ENCODE measurements at places on chromosomes 13 and 19.

DNA sequence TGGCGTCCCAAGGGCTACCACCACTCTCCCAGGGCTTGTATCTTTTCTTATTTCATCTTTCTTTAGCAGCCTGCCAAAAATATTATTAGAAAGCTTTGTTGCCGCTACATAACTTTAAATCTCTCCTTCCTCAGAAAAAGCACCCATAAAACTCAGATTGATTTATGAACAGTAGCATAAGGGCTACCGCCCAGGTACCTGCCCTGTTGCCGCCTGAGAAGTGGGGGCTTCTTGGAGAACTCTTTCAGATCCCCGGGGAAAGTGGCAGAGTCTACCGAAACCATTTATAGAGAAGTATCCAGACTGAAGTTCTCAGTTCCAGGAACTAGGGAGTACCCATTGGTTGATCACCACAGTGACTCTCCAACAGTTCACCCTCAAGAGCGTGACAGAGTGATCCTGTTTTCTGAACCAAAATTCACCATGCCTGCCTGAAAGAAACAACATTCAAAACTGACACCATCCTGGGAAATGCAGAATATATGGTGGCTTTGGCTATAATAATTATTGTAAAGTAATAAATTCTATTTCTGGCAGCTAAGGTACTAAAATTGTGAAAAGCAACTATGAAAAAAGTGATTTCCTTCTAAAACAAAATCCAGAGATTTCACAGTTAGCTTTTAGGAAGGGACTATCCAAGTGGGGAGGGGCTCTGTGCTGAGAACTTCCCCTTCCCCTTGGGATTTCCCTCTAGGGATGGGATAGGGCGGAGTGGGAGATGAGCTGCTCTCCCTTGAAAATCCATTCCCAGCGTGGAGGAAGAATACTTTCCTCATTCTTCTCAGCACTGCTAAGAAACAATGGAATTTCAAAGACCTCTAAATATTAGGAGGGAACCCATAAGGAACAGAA, 877 bp upstream of the N4BP2L1 start:
- DNase-seq, result peak; percentile 86

GRCh38 chr19:13082192-13083007, 20.3 kb downstream of the LYL1 start:
- no peak for DNase-seq

DNA sequence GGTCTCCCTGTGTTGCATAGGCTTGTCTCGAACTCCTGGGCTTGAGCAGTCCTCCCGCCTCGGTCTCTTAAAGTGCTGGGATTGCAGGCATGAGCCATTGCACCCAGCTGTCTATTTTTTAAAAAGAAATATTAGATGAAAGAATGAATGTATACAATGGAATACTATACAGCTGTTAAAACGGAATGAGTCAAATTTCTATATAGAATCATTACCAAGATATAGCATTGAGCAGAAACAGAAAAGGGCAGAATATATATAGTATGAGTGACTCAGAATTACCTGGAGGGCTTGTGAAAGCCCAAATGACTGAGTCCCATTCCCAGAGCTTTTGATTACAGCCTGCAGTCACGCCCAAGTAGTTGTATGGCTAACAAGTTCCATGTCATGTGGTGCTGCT, 4.4 kb downstream of the DACT3 start:
- DNase-seq, result no peak

DNA sequence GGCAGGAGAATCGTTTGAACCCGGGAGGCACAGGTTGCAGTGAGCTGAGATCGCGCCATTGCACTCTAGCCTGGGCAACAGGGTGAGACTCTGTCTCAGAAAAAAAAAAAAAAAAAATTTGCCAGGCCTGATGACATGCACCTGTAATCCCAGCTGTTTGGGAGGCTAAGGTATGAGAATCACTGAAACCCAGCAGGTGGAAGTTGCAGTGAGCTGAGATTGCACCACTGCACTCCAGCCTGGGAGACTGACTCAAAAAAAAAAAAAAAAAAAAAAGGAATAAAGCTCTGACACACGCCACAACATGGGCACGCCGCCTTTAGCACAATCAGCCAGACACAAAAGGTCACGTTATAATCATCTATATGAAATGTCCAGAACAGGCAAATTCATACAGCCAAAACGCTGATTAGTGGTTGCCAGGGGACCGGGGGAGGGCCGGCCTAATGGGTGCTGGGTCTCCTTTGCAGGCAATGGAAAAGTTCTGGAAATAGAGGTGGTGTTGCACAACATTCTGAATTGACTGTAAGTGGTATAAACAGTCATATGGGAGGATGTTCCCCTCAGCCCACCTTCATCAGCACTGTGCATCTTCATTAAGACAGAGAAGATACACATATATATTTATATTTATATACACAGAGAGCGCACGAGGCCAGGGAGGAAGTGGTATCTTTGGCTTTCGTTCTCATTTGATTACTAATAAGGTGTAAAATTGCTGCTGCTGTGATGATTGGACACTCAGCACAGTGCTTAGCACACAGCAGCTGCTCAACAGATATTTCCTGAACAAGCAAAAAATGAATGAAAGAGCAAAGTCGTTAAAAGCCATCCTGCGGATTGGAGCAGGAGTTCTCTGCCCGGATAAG, 3.8 kb downstream of the HSPBP1 start:
- no peak for DNase-seq

- peak; percentile 12 for DNase-seq
These were observed 475 bp downstream of the KLF12 start for GRCh38 chr13:74133657-74134201.

DNA sequence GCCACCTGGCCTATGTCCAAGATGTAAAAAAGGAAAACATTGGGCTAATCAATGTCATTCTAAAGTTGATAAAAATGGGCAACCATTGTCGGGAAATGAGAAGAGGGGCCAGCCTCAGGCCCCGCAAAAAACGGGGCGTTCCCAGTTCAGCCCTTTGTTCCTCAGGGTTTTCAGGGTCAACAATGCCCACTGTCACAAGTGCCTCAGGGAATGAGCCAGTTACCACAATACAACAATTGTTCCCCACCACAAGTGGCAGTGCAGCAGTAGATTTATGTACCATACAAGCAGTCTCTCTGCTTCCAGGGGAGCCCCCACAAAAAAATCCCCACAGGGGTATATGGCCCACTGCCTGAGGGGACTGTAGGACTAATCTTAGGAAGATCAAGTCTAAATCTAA, 112.5 kb downstream of the ZNF486 start:
- DNase-seq, result no peak

DNA sequence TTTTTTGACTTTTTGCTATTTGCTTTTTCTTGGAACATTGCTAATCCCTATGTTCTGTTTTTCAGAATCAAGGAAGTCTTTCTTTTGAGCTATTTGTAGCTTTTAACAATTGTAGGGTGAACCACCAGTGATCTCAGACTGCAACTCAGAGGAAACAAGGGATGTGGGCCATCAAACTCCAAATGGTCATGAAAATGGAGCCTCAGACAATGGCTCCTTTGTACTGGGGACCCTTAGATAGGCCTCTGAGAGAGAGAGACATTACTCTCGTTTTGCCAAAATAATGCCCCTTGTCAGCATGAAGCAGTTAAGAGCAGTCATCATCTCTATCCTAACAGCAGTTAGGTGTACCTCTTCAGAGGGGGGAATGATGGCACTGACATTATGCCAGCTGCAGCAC, 56.4 kb upstream of the GJB6 start:
- no peak for DNase-seq

GRCh38 chr13:79194727-79195126, 211.3 kb downstream of the RBM26 start:
- DNase-seq, result no peak

GRCh38 chr19:45767410-45767880, 1.6 kb downstream of the SIX5 start:
- no peak for DNase-seq

DNA sequence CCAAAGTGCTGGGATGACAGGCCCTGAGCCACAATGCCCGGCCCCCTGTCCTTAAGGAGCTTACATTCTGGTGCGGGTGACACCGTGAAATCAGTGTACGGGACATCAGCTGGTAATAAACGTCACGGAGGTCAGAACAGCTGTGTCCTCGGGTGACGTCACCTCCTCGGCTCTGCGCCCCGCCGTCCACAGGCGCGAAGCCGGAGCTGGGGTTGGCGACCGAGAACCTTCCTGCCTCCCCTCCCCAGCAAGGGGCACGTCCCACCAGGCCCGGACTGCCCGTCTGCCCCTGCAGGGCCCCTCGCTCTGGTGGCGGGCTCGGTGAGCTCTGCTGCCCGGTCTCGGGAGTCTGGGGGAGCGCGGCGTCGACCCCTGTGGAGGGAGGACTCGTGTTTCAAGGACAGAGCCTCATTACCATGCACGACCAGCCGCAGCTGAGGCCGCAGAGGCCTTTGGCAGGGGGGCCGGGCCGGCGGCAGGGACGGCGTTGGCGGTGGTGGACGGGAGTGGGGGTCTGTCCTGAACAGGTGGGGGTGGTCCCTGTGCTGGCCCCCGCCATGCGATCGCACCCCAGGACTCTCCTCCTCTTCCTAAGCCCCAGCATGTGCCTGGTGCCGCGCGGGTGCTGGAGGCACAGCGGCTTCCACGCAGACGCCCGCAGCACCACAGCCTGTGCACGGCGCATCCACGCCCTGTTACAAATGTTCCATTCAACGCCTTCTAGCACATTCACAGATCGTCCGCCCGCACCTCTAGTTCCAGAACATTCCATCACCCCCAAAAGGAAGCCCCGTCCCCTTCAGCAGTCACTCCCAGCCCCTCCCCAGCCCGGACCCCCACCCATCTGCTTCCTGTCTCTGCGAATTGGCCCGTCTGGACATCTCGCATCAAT, 5.4 kb downstream of the LINGO3 start:
- peak; percentile 22 for DNase-seq

GRCh38 chr19:55336101-55336500, 3.6 kb upstream of the KMT5C start:
- DNase-seq, result no peak

Measured in inflammatory macrophage treated with lipopolysaccharide for 1 hour (primary cell).